Nephron progenitor cell (in vitro differentiated cells): ENCODE measurements at places on chromosomes 5 and 9.
A peak's percentile ranks its signal among the peaks of the same experiment; 100 is the strongest.

DNA sequence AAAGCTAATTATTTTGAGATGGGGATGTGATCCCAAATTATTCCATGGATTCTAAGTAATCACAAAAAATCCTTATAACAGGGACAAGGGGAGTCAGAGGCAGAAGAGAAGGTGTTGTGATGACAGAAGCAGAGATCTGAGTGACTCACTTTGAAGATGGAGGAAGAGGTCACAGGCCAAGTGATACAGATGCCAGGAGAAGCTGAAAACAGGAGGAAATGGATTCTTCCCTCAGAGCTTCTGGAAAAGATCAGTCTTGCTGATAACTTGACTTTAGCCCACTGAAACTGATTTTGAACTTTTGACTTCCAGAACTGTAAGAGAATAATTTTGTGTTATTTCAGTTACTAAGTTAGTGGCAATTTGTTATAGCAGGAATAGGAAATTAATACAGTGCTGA is 105.3 kb downstream of the GCNT1 start:
- H3K27me3 ChIP-seq: no peaks in the 10 kb centered on the region
- no peaks in the 10 kb centered on the region for H3K4me1 ChIP-seq
- no peak overlapping the region for H3K4me3 ChIP-seq
- no peak for DNase-seq
- H3K36me3 ChIP-seq: no peaks in the 10 kb centered on the region
- H3K27ac ChIP-seq: no peak overlapping the region

GRCh38 chr9:93237540-93237939 is 53.6 kb downstream of the WNK2 start:
- H3K36me3 ChIP-seq: no peaks in the 10 kb centered on the region
- H3K27me3 ChIP-seq: no peaks in the 10 kb centered on the region
- peaks cover 17% of the 10 kb centered on the region for H3K4me1 ChIP-seq
- H3K4me3 ChIP-seq: no peak overlapping the region

DNA sequence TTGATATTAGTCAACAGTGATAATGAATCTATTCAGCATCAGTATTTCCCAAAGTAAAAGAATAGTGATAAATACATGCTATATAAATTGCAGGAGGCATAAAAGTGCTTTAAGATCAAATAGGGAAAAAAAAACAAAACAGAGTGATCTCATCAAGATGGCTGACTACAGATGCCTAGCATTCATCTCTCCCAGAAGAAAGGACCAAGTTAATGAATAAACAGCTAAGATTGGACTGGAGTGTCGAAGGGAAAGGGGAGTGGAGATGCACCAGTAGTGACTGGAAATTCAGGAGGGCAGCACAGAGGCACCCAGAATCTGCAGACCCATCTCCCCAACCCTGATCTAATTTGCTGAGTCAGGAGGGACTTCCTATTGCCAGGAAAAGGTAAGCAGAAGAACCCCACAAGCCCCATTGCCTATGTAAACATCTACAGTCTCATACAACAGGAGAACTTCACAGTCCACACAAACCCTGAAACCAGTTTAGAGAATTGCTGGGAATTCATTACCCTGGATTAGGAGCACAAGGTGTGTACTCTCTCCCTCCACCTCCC is 699.4 kb downstream of the PTPRD start:
- DNase-seq: no peak
- no peak overlapping the region for H3K27ac ChIP-seq
- H3K4me3 ChIP-seq: no peak overlapping the region
- no peaks in the 10 kb centered on the region for H3K36me3 ChIP-seq
- no peaks in the 10 kb centered on the region for H3K4me1 ChIP-seq

DNA sequence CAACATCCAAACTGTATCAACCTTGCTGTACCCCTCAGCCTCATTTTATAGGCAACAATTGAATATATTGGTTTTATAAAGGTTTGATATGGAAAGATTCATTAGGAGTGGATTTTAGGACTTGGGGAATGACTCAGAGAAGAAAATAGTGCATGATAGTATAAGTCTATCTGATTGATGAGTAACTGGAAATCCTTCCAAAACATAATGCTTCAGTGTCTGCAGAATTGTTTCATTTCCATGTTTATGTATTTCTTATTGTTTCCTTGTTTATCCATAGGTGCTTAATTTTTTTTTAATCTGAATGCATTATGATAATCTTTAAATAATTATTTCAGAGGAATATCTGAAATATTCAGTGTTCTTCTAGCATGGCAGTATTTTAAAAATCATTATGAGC is 12.6 kb downstream of the JAK2 start:
- H3K4me1 ChIP-seq: peaks cover 7% of the 10 kb centered on the region
- no peak overlapping the region for H3K4me3 ChIP-seq
- no peaks in the 10 kb centered on the region for H3K27me3 ChIP-seq
- H3K27ac ChIP-seq: no peak overlapping the region

DNA sequence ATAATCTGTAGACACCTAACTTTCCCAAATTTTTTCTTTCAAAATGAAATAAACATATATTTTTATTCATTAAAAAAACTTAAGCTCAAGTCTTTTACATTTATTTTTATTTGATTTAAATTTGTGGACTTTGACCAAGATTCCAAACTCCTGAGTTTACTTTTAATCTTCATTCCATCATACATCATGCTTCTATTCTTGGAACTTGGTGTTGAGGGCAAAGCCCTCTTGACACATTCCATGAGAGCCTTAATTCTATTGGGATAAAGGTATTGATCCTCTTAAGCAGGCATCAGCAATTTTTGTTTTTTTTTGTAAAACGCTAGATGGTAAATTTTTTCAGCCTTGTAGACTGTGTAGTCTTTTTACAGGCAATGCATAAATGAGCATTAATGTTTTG is 53.6 kb downstream of the FBXO4 start:
- no peaks in the 10 kb centered on the region for H3K36me3 ChIP-seq
- H3K4me1 ChIP-seq: no peaks in the 10 kb centered on the region
- no peak for DNase-seq
- no peak overlapping the region for H3K27ac ChIP-seq
- H3K4me3 ChIP-seq: no peak overlapping the region
- H3K27me3 ChIP-seq: no peaks in the 10 kb centered on the region

GRCh38 chr9:130786526-130786925 is 48.5 kb upstream of the ABL1 start:
- no peak for DNase-seq
- peak overlapping the region; percentile 2 for H3K27ac ChIP-seq
- peaks cover 35% of the 10 kb centered on the region for H3K36me3 ChIP-seq
- no peak overlapping the region for H3K4me3 ChIP-seq
- peaks cover 3% of the 10 kb centered on the region for H3K27me3 ChIP-seq

DNA sequence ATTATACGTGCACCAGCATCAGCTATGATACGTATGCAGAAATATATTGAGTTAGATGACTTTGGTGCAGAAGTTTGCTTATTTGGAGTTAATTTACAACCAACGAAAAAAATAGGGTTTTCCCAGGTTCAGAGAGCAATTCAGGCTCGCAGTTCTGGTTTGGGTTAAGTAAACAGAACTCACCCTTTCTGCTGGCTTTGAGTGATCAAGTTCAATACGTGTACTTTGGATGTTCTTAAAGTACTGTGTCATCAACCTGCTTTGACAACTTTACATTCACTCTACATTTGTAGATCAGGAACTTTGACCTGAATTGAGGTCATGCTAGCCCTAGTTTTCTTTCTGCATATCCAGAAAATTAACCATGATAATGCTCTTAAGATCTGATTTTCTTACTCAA is 40.7 kb downstream of the ACOT12 start:
- H3K27me3 ChIP-seq: no peaks in the 10 kb centered on the region
- no peak overlapping the region for H3K27ac ChIP-seq
- H3K4me3 ChIP-seq: no peak overlapping the region
- H3K4me1 ChIP-seq: peaks cover 5% of the 10 kb centered on the region
- no peaks in the 10 kb centered on the region for H3K36me3 ChIP-seq
- no peak for DNase-seq

DNA sequence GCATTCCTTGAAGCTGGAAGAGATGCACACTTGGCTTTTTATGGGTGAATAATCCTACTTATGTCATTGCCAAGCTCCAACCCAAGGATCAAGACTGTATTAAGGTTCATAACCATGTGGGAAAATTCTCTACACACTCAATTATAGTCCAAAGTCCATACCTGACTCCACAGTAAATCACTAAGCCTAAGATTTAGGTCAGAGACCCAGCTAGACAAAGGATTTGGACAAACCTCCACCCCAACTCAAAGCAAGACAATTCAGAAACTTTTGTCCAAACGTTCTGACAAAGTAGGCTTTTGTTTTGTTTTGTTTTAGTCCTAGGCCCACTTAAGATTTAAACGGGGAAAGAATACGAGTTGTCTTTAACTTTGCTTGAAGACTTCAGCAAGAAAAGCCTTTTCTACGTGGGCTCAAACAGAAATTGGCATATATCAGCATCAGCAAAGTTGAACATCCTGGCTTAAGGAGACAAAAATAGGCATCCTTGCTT is 1.7 kb downstream of the MEGF9 start:
- peaks cover 30% of the 10 kb centered on the region for H3K27me3 ChIP-seq
- H3K4me3 ChIP-seq: peak overlapping the region; percentile 88
- H3K27ac ChIP-seq: no peak overlapping the region
- no peak for DNase-seq
- H3K36me3 ChIP-seq: no peaks in the 10 kb centered on the region

- DNase-seq: peak; percentile 7
- H3K27ac ChIP-seq: peak overlapping the region; percentile 27
- H3K27me3 ChIP-seq: peaks cover 3% of the 10 kb centered on the region
- H3K4me3 ChIP-seq: no peak overlapping the region
These were observed 383.6 kb downstream of the CCDC171 start for GRCh38 chr9:15936306-15936921.

DNA sequence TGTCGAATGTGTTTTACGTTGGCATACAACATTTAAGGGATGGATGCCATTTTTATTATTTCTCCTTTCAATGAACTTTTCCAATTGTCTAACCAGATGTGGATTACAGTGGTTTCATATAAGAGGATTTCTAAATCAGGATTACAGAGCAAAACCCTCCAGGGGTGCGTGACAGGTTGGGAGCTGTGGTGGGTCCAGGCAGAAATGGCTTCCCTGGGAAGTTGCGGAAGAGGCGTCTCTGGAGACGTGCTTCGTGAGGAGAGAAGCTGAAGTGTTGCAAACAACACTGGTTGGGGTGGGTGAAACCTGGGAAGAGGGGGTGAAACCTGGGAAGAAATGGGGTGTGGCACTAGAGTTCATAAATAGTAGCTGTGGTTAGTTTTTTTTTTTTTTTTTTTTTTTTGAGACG is 4.5 kb upstream of the RPL26L1 start:
- no peak overlapping the region for H3K4me3 ChIP-seq
- peaks cover 28% of the 10 kb centered on the region for H3K27me3 ChIP-seq
- no peak overlapping the region for H3K27ac ChIP-seq
- peaks cover 9% of the 10 kb centered on the region for H3K36me3 ChIP-seq
- H3K4me1 ChIP-seq: peaks cover under 1% of the 10 kb centered on the region
- DNase-seq: no peak

DNA sequence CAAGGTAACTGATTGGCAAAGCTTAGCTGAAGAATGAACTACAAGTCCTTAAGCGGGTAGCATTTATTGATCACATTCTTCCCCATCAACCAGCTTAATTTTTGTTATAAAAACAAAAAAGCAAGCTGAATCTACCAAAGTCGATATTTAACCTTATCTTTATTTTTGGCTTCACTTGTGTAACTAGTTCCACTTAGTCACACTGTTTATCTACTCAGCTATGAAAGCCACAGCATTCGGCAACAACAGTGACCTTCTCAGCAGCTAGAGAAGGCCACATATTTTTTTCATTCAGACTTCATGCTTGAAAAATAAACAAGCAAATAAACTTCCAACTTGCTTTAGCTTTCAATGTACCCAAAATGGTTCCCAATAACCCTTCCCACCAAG is 69.4 kb downstream of the KLHL3 start:
- H3K4me1 ChIP-seq: peaks cover 7% of the 10 kb centered on the region
- peaks cover 32% of the 10 kb centered on the region for H3K36me3 ChIP-seq
- no peaks in the 10 kb centered on the region for H3K27me3 ChIP-seq
- H3K4me3 ChIP-seq: no peak overlapping the region

DNA sequence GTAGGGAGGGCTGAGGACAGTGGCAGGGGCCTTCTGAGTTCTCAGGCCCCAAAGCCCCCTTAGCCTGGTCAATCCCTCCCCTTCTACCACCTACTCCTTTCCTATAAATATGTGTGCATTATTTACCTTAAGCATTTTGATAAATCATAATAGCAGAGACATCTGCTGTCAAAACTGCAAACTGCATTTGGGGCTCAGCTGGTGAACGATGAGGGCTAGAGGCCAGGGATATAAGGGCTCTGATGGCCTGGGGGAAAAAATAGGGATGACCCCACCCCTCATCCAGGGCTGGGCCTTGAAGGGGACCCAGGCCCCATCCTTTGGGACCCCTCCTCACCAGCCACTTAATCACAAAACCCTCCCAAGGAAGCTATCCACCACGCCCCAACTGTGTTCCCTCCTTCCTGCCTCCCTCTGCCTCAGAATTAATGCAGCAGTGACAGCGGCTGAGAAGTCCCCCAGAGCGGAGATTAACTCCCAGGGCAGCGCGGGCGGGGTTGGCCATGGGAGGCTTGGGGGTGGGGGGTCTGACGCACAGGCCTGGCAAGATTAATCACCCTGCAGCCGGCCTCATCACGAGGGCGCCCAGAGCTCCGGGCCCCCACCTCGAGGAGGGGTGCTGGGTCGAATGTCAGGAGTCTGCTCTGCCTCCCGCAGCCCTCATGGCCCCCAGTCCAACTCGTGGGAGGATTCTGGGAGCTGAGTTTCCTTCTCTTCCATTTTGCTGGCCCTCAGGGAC is 42.1 kb downstream of the CXXC5 start:
- H3K27me3 ChIP-seq: no peaks in the 10 kb centered on the region
- peaks cover 97% of the 10 kb centered on the region for H3K4me1 ChIP-seq
- peak overlapping the region; percentile 65 for H3K4me3 ChIP-seq
- H3K27ac ChIP-seq: peak overlapping the region; percentile 98
- H3K36me3 ChIP-seq: peaks cover 10% of the 10 kb centered on the region
- DNase-seq: peak; percentile 83

DNA sequence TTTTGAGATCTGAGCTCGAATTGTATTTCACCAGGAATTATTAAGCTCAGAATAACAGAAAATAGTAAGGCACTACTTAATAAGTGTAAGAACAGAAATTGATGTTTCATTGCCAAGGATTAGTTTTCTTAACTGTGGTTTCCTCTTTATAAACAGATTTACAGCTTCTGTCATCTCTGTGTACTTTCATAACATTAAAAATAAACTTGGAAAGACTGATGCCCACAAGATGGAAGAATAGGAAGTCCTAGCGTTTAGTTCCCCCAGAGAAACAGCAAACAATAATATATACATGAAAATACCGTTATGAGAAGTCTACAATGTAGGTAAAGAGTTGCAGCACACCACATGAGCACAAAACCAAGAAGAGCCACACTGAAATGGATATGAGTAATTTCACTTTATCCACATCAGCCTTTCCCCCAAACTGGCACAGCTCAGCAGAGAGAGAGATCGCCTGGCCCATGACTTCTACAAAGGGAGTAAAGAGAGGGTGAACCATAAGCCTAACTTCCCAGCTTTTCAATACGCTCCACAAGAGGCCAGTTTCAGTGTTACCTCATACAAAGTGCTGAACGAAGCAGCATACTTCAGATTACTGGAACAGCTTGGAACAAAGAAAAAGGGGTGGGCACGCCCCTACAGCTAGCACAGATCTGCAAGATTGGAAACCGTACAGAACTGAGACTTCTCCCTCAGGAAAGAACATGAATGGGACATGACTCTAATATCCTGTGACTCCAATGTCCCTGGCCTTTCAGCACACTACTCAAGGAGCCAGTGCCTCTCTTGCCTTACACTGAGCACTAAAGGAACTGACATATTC is 75.4 kb downstream of the EMB start:
- H3K36me3 ChIP-seq: no peaks in the 10 kb centered on the region
- no peak overlapping the region for H3K4me3 ChIP-seq
- H3K4me1 ChIP-seq: no peaks in the 10 kb centered on the region
- no peaks in the 10 kb centered on the region for H3K27me3 ChIP-seq
- DNase-seq: no peak
- H3K27ac ChIP-seq: no peak overlapping the region

- DNase-seq: no peak
- peaks cover 4% of the 10 kb centered on the region for H3K27me3 ChIP-seq
- no peak overlapping the region for H3K4me3 ChIP-seq
- no peak overlapping the region for H3K27ac ChIP-seq
- H3K36me3 ChIP-seq: no peaks in the 10 kb centered on the region
These were observed 860.8 kb downstream of the PTPRD start for GRCh38 chr9:9751996-9752395.
